ENCODE measurements at places on chromosomes 5 and 9.

GRCh38 chr5:171989946-171990712, 16.3 kb downstream of the FBXW11 start:
- no peak for DNase-seq

DNA sequence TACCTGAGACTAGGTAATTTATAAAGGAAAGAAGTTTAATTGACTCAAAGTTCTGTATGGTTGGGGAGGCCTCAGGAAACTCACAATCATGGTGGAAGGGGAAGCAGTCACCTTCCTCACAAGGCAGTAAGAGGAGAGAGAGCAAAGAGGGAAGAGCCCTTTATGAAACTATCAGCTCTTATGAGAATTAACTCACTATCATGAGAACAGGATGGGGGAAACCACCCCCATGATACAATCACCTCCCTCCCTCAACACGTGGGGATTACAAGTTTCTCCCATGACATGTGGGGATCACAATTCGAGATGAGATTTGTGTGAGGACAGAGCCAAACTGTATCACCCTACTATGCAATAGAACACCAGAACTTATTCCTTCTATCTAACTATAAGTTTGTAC, 27.9 kb downstream of the CD274 start:
- no peak for DNase-seq

DNA sequence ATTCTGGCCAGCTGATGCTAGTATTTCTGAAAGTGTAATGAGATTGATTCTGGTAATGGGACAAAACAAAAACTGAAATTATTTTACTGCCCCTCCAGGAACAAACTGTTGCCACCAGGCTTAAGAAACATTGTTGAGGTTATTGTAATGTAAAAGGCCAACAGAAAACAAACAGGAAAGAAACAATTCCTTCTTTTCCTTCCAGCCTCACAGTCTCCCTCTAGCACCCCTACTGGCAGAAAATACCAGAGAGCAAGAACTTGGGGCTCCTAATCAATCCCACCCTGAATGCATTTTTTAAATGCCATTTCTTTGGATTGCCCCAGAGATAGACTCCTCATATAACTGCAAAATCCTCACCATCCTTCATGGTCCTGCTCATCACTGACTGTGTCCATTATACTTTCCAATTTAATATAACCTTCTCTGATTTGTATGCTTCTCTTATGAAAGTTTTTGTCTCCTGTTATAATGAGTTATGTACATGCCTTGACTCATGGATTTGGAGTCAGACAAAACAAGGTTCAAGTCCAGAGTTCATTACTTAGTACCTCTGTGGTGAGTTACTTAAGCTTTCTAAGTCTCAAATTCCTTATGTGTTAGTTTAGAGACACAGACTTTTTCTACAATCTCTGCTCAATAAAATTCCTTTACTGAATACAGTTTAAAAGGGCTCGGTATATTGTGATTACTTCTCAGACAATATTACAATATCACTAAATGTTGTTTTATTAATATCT, 157.9 kb upstream of the FBN2 start:
- DNase-seq = no peak

GRCh38 chr5:161034451-161034850, 182.4 kb upstream of the ATP10B start:
- DNase-seq = no peak

DNA sequence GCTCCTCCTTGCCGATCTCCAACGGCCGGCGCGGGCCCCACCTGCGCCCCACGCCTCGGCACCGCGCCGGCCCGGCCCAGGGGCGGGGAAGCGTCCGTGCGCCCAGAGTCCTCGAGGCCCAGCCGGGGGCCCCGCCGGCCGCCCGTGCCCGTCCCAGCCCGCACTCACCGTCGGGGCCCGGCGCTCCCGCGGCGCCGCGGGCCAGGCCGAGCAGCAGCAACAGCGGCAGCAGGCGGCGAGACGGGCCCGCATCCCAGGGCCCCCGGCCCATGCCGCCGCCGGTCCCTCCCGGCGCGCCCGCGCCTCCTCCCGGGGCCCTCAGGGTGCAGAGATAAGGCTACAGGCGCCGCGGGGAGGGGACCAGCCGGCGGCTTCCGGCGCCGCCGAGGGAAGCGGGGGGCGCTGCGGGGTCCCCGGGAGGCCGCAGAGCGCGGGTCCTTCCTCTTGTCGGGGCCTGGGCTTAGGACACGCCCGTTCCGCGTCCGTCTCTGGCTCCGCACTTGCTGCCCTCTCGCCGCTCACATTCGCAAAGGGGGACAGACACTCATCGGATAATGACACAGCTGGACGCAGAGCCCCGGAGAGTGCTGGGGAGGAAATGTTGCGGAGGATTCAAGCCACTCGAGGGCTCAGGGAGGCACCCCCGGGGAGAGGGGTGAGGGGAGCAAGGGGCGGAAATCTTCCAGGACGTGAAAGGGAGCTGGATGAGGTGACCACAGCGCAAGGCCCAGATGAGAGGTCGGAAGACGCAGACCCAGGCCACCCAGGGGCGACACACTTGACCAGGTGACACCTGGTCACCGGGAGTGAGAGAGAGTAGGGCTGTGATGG, at the start of gene SUSD1:
TSS of gene SUSD1 (minus strand) at position 333 of the 831 bp plus-strand sequence. CDS start at position 271, 62 bp downstream.
- peak; percentile 15 for DNase-seq

- DNase-seq = no peak
Observed at GRCh38 chr5:124678922-124679519, 67.4 kb downstream of the ZNF608 start.

DNA sequence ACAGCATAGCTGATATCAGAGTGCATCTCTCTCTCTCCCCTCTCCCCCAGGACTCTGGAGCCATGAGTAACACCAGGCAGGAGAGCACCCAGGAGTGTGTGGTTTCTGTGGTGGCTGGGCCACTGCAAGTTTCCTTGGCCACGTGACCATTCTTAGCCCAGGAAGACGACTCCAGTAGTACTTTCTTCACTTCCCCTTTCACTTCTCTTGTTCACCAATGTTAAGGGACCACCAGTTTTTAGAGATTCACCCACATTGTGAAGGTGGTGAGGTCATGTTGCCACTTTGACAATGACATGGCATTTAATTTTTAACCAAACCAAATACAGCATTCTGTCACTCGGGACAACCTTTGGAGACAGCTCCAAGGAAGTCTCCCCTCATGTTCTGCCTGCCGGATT, 17.9 kb upstream of the DAPK1 start:
- DNase-seq = no peak

GRCh38 chr5:134530301-134531077, 5.0 kb downstream of the JADE2 start:
- DNase-seq = no peak

Measured in T-helper 1 cell (primary cell).